ENCODE measurements at places on chromosomes 1 and 21.

- no peak for DNase-seq
Observed at GRCh38 chr1:35186239-35186638, 6.7 kb downstream of the SFPQ start.

DNA sequence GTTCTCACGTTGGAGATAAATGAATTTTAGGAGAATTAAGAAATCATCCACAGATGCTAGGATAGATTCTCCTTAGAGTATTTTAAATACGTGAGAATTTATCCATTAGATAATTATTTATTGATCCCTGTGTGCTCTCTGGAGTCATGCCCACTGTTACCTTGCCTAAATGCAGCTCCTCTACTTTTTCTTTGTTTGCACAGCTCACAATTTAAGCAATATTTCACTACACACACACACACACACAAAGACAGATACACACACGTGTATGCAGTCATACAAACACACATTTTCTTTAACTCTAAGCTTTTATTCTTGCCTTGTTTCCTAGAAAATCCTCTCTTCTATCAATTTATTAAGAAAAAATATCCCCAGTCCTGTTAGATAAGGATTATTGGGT, 51.7 kb downstream of the GPR88 start:
- DNase-seq, result no peak

DNA sequence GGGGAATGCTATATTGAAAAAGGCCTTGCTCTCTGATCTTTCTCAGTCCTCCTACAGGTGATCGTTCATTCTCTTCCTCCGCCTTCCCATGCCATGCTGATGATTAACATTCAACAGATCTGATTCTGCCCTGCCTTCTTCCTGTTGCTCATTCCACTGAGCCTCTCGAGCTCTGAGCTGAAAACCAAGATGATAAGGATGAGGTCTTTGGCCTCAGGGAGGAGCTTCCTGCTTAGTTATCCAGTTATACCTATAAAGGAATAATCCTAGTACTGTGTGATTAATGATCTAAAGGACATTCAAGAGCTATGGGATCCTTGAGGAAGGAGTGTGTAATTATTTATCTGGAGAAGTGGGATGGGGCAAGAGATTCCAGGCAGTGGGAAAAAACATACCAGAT, 25.2 kb upstream of the MAP3K7CL start:
- no peak for DNase-seq

DNA sequence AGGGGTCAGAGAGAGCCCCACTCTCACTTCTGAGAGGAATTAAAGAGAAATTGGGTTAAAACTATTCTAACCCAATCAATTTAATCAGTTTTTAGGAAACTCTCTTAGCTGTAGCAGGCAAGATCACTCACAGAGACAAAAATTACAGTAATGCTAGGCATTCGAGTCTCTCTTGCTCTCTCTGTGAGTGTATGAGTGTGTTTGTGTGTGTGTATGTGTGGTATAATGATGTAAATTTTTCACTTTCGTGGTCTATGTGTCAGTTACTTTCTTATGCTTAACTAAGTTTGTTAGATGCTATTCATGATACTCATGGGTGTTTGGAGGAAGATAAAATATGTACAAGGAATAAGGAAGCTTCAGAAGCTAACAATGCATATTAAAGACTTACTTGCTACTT, 131.3 kb downstream of the FASLG start:
- DNase-seq, result no peak

DNA sequence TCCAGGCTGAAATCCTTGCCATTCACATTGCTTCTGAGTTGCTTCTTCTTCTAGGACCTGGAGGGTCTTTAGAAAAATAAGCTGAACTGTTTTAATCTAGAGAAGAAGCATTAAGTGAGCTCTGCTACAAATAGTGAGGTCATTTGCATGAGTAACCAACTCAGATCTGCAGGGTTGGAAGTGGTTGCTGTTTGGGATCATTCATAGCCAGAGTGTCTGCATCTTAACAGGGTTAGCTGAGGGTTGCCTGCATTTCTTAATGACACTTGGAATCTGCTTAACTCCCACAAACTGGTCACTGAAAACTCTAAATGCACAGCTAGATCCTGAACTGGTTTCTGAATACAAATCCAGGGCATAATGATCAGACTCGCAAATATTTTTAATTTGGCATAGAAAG, 9.9 kb downstream of the CNIH3 start:
- no peak for DNase-seq

DNA sequence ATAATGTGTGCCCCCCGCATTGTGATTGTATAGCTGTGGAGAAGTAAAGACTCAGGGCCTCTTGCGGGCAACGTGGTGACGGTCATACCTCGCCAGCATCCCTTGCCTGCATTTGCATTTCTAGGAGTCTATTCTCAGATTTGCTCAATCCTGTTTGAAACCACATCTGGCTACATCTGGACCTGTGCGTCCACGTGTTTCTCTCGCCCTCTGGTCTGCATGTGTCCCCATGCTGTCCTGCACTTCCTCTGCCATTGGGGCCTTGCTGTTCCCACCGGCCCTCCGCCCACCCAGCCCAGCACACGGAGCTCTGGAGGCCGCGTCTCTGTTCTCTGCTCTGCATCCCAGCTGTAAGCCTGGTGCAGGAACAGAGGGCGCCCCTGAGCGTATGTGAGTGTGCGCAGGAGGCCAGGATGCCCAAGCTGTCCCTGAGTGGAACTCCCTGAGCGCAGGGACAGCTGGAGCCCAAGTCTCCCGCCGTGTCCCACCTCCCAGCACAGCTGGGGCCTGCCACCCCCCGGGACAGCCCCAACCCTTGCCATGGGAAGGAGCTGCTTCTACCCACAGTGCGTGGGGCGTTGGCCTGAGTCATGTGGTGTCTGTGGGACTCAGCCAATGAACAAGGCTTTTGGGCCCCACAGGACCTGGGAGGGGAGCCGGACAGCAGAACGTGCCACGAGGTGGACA, 1.6 kb downstream of the KRTAP10-2 start:
- DNase-seq, result no peak

- DNase-seq, result no peak
Observed at GRCh38 chr1:209405183-209405814, 178.2 kb upstream of the CAMK1G start.

GRCh38 chr1:58942759-58943191, 158.9 kb upstream of the JUN start:
- no peak for DNase-seq

DNA sequence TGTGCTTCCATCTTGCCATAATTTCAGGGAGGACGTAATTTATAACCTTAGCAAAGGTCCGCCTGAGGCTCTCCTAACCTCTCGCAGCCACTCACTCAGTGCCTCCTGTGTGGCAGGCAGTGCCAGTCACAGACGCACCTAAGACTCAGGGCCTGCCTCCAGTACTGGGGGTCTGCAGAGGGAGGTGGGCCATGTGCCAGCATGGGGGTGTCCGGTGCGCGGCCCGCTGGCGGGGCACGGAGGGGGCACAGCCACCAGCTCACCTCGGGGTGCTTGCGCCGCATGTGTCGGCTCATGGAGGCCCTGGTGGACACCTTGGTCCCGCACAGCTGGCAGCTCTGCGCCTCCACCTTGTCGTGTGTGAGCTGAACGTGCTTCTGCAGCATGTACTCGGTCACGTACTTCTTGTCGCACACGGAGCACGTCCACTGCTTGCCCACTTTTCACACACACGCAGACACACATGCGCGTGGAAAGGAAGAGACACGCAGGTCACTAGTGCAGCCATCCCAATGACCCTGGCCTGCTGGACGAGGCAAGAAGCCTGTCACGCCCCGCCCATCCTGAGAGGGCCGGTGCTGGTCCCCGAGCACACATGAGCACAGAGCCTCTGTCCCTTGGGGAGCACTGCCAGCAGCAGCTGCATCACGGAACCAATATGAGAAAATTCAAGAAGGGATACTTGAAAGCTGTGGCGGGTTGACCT, 43.2 kb upstream of the RIPK4 start:
- no peak for DNase-seq

- DNase-seq, result no peak
Observed at GRCh38 chr21:45497846-45498645, 44.2 kb downstream of the SLC19A1 start.

DNA sequence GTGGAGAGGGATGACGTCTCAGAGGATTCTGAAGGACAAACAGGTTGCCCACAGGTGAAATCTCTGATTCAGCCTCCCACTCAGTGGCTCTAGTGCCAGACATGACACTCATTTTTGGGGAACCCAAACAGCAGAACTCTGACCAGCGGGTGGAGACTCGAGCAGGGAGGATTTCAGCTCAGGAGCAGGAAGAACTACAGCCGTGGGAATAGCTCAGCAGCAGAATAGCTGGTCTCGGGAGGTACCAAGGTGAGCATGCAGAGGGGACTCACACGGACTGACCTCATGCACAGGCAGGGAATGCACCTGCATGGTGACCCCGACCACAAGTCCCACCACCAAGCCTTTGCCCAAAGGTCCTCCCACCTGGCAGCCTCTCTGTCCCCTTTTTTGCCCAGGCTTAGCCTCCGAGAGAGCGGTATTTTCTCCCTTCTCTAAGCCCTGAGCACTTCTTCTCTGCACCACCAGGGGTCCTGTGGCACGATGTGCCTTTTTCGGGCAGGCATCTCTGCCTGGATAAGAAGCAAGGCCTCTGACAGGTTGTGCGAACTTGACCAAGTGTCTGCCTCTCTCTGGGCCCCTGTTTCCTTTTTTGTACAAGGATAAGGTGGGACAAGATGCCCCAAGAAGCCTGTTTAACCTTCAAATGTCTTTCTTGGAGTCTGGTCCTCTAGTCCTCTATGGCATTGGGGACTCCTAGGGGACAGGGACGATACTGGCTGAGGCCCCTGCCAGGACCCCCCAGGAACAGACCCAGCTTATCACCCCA, 8.8 kb upstream of the FGR start:
- DNase-seq, result peak; percentile 44

DNA sequence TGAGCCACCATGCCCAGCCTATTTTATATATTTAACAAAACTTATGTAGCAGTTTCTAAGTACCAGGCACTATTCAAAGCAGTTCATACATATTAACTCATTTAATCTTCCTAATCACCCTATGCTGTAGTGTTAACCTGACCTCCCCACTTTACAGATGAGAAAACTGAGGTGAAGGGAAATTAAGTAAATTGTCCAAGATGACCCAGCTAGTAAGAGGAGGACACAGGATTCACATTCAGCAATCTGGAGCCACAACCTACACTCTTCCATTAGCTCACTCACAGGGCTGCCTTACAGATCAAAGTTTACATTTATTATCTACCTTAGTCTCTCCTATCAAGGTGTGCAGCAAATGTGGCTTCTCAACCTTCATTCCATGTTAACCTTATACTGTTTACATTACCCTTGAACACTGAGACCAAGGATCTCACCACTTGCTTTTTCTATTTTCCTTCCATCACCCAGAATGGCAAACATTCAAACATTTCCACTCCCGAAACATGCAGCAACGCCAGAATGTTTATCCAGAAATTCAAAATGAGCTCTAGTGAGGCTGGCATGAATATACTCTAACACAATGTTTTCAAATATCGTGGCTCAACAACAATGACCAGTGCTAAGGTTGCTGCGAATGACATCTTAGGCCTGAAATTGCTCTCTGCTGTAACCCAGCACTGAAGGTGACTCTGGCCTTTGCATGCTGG, 24.5 kb downstream of the HIVEP3 start:
- no peak for DNase-seq

GRCh38 chr1:244839656-244840055, 4.2 kb downstream of the COX20 start:
- no peak for DNase-seq

GRCh38 chr1:109929588-109930251, 19.1 kb downstream of the CSF1 start:
- no peak for DNase-seq

DNA sequence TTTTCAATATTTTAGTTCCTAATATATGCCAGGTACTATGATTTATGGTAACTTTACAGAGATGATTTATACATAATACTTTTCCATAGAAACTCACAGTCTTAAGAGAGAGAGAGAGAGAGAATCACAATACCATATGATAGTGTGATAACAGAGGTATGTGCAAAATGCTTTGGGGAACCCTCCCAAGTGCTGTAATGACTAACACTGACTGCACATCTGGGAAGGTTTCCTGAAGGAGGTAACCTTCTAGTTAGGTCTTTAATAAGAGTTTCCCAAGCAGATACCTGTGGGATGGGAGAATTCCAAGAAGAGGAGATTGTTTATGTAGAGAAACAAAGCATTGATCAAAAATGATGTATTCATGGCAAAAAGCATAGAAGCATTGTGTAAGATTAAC, 34.6 kb upstream of the PIGC start:
- no peak for DNase-seq

- no peak for DNase-seq
Observed at GRCh38 chr1:64935551-64936155, 30.7 kb downstream of the JAK1 start.

DNA sequence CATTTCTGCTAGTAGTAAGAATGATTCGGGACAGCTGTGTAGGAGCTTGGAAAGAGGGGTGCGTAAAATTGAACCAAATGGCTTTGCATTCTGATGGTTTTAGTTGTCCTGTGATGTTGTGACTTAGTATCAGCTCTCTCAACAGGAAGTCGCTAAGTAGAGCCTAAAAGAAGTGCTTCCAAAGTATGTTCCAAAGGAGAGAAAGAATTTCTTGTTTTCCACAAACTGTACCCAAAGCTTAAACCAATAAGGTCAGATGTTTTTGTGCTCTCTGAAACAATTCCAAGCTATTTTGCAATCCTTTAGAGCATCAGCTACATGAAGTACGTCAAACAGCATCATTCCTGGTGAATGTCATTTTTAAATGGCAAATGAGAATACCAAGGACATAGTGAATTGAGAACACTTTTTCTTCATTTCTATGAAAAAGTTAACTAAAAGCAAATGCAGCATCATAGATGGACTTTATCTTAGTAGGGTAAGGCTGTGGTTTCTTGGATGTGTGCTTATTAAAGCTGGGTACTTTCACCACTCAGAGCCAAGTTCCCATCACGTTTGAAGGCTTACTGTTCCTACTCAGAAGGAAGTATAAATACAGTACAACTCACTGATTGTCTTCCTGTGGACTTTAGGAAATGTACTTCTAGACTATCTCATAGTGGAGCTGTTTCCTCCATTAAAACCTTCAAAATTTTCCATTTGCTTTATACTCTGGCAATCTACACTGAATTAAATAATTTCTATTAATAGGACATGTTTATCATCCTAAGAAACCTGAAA, 148.6 kb downstream of the C1orf21 start:
- no peak for DNase-seq

DNA sequence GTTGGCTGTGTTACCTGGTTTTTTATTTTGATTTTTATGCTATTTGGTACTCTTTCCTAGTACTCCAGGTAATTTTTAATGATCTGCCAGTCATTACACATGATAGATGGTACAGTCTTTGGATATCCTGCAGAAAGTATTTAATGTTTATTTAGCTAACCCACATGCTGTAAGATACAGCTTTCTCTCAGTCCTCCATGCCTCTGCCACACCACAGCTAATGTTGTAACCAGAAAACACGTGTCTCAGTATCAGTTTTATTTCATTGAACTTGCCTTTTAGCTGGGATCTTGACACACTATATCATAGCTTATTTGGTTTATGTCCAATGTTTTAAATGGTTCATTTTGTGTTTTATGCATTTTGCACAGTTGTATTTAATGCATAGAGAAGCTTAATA, 1648.4 kb downstream of the KCNT2 start:
- DNase-seq, result no peak

- no peak for DNase-seq
Observed at GRCh38 chr1:201172999-201173610, 17.5 kb upstream of the IGFN1 start.

- no peak for DNase-seq
Observed at GRCh38 chr1:51340380-51340779, 10.0 kb upstream of the TTC39A start.

All from effector memory CD4-positive, alpha-beta T cell (primary cell).